Vagina (tissue), 2 donors: ENCODE measurements at places on chromosomes 4 and X.

DNA sequence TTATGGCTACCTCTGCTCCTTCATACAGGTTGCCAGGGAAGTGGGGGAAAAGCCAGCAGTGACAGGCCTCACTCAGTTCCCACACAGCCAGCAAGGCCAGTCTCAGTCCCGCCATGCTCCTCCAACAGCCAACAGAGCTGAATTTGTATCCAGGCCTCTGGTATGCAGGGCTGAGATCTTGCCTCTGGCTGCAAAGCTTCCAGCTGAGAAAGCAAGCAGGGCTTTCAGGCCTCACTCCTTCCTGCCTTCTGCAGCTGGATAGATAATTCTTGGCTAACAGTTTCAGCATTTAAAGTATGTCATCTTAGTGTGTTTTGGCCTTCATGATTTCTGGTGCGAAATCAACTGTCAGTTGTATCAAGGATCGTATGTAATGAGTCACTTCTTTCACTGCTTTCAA, 103.6 kb downstream of the GNL3L start:
- H3K27ac ChIP-seq = no peak overlapping the region
- H3K27me3 ChIP-seq = no peaks in the 10 kb centered on the region
- H3K4me1 ChIP-seq = no peaks in the 10 kb centered on the region

DNA sequence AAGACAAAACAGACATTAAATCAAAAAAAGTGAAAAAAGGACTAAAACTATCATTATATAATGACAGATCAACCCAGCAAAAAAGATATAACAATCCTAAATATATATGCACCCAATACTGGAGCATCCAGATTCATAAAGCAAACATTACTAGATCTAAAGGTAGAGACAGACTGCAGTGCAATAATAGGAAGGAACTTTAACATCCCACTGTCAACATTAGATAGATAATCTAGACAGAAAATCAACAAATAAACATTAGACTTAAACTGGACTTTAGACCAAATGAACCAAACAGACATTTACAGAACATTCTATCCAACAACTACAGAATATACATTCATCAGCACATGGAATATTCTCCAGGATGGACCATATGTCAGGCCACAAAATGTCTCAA, 29.5 kb upstream of the RAB39B start:
- H3K27me3 ChIP-seq = no peaks in the 10 kb centered on the region
- no peak for DNase-seq
- no peaks in the 10 kb centered on the region for H3K4me1 ChIP-seq
- H3K4me3 ChIP-seq = no peak overlapping the region
- no peak overlapping the region for H3K27ac ChIP-seq

DNA sequence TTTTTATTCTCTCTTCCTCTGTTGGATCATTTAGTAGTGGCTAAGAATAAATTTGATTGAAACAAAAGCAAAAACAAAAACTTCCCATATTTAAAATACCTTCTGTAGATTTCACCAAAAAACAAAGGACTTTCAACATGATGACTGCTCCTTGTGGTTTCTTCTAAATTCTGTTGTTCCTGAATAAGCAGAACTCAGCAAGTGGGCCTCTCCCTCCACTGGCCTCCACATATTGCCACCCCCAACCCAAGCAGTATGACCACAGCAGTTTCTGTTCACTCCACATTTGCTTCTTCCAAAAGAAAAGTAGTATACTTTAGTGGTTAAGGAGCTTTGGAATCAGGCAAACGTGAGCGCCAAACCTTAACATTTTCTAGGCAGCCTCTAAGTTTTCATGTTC, 114.7 kb downstream of the COX18 start:
- no peak for DNase-seq
- no peaks in the 10 kb centered on the region for H3K27me3 ChIP-seq
- H3K36me3 ChIP-seq = no peaks in the 10 kb centered on the region
- no peak overlapping the region for H3K4me3 ChIP-seq
- H3K27ac ChIP-seq = no peak overlapping the region
- H3K4me1 ChIP-seq = no peaks in the 10 kb centered on the region

- no peak for DNase-seq
- H3K4me3 ChIP-seq = no peak overlapping the region
- no peak overlapping the region for H3K27ac ChIP-seq
- H3K4me1 ChIP-seq = no peaks in the 10 kb centered on the region
- no peaks in the 10 kb centered on the region for H3K36me3 ChIP-seq
Observed at GRCh38 chr4:7462509-7462971, 27.8 kb upstream of the PSAPL1 start.

DNA sequence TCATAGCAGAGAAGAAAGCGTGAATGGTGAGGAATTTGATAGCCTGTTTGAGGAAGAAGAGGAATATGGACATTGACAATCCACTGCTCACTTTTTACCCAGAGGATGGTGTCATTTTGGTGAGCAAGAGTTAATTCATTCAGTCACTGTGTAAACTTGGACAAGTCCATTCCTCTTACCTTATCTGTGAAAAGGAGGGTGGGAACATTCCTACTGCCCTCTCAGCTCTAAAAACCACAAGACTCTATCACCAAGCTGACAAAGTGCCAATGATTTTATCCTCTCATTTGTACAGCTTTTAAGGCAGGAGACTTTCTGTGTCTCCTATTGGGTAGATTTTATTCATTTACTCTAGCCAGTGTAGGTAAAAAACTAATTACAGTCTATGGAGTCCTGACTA, 103.8 kb downstream of the LUZP4 start:
- DNase-seq = no peak
- no peaks in the 10 kb centered on the region for H3K4me1 ChIP-seq
- H3K27ac ChIP-seq = no peak overlapping the region
- no peaks in the 10 kb centered on the region for H3K36me3 ChIP-seq
- H3K27me3 ChIP-seq = no peaks in the 10 kb centered on the region

DNA sequence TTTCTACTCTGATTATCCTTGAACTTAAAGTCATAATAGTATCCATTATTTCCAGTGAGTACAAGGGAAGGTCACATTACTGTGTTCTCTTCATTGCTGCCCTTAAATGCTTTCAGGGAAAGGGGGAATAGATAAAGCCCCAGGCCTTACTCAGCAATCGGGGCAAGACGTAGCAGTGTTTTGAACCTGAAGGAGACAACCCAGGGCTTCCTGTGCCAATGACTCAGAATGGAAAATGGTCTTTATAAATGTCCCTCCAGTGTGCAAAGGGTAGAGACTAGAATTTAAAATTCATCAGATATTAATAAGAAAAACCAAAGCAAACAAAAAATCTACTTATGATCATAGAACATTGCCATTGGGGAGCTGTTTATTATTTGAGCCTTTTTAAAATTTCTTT, 23.7 kb downstream of the TLR8 start:
- no peak overlapping the region for H3K4me3 ChIP-seq
- H3K27me3 ChIP-seq = no peaks in the 10 kb centered on the region
- no peaks in the 10 kb centered on the region for H3K4me1 ChIP-seq
- no peak overlapping the region for H3K27ac ChIP-seq

- no peak overlapping the region for H3K4me3 ChIP-seq
- no peak for DNase-seq
- no peaks in the 10 kb centered on the region for H3K27me3 ChIP-seq
Observed at GRCh38 chrX:83845397-83845796, 15.5 kb upstream of the CYLC1 start.

- DNase-seq = no peak
- no peaks in the 10 kb centered on the region for H3K27me3 ChIP-seq
- no peak overlapping the region for H3K27ac ChIP-seq
- no peaks in the 10 kb centered on the region for H3K4me1 ChIP-seq
- no peaks in the 10 kb centered on the region for H3K36me3 ChIP-seq
- no peak overlapping the region for H3K4me3 ChIP-seq
Observed at GRCh38 chrX:132094164-132094563, 33.7 kb downstream of the FRMD7 start.

DNA sequence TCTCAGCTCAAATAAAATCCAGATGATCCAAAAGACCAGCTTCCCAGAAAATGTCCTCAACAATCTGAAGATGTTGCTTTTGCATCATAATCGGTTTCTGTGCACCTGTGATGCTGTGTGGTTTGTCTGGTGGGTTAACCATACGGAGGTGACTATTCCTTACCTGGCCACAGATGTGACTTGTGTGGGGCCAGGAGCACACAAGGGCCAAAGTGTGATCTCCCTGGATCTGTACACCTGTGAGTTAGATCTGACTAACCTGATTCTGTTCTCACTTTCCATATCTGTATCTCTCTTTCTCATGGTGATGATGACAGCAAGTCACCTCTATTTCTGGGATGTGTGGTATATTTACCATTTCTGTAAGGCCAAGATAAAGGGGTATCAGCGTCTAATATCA, 18.7 kb upstream of the TLR8 start:
- DNase-seq = no peak
- no peak overlapping the region for H3K4me3 ChIP-seq
- no peaks in the 10 kb centered on the region for H3K4me1 ChIP-seq
- H3K27me3 ChIP-seq = no peaks in the 10 kb centered on the region
- no peak overlapping the region for H3K27ac ChIP-seq

- no peak overlapping the region for H3K4me3 ChIP-seq
- H3K27me3 ChIP-seq = no peaks in the 10 kb centered on the region
- H3K27ac ChIP-seq = no peak overlapping the region
- no peak for DNase-seq
- H3K4me1 ChIP-seq = no peaks in the 10 kb centered on the region
Observed at GRCh38 chr4:131388277-131388676, 1760.8 kb upstream of the PCDH10 start.

DNA sequence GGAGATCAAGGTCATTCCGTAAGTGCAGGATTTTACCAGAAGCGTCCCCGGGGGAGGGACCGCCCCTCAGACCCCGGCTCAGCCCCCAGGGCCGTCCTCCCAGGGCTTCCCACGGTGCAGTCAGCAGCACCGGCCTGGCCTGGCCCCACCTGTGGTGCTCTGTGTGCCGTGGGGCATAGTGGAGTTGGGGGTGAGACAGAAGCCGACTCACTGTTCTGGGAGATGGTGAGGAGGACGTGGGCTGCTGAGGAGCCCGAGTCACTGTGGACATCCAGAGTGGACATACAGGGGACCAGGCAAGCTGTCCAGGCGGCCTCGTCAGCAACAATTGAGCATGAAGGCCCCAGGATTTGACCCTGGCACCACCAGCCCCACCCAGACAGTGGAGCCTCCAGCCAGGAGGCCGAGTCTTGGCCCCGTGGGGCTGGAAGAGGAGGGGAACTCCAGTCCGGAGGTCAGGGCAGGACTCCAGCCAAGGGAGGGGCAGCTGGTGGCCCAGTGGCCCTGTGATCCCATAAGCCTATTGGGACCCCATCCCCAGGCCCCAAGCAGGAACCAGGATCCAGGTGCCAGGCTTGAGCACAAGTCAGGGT, 19.1 kb downstream of the ATP5ME start:
- H3K36me3 ChIP-seq = no peaks in the 10 kb centered on the region
- H3K4me3 ChIP-seq = no peak overlapping the region
- peaks cover 5% of the 10 kb centered on the region for H3K4me1 ChIP-seq
- H3K27ac ChIP-seq = no peak overlapping the region
- no peak for DNase-seq

DNA sequence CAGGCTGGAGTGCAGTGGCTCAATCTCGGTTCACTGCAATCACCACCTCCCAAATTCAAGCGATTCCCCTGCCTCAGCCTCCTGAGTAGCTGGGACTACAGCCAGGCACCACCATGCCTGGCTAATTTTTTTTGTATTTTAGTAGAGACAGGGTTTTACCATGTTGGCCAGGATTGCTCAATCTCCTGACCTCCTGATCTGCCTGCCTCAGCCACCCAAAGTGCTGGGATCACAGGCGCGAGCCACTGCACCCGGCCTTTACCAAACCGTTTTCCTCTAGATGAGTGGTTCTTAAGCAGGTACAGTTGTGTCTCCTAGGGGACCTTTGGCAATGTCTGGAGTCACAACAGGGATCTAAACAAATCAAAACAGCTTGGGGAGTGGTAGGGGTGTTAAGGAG, 11.6 kb downstream of the AMELX start:
- no peaks in the 10 kb centered on the region for H3K36me3 ChIP-seq
- no peaks in the 10 kb centered on the region for H3K4me1 ChIP-seq
- H3K27ac ChIP-seq = no peak overlapping the region
- H3K27me3 ChIP-seq = no peaks in the 10 kb centered on the region
- DNase-seq = no peak
